Activated CD4-positive, alpha-beta T cell treated with anti-CD3 and anti-CD28 coated beads, Interleukin-2, amount 50 U/mL, for 48 hours (primary cell): ENCODE measurements at places on chromosomes 3 and 15.
A peak's percentile ranks its signal among the peaks of the same experiment; 100 is the strongest.

DNA sequence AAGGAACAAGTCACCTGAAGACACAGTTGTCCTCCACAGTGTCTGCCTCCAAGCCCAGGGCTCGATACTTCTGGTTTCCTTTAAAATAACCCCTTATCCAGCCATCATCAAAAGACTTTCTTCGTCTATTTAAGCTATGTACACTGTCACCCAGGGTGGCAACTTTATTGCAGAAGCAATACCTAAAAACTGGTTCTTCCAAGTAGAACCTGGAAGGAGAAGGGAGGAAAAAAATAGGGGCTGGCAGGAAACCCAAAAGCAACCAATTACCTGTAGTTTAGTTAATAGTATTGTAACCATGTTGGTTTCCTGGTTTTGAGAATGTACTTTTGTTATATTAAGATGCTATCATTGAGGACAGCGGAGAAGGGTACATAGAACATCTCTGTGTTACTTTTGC lies 33.7 kb downstream of the ITGB5 start:
- no peak for DNase-seq

DNA sequence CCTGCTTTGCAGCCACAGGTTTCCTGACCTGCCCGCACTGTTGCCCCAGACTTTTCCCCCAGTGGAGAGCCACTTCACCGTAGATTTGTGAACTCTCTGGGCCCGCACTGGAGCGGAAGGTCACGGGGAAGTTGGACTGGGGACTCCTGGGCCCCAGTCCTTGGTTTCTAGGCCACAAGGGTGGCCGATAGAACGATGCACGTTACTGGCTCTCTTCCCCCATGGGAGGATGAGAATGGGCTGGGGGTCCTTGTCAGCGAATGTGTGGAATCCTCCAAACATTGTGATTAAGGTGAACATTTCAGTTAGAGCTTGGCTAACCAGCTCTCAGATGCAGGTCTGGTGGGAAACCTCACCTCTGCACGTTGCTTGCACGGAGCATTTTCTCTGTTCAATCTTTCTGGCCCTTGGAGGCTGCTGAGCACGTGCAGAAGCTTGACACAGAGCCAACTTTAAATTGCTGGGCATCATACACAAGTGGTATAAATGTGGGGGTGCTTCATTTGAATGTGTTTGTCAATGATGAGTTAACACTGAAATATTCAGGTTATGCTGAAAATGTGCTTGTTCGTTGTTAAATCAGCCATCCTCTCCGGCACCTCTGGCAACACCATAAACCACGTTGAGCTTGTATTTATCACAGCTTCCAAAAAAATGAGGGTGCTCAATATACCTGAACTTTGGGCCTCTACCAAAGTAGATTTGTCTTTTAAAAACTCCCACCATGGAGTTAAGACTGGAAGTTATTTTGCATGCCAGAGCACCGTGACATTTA lies 976 bp downstream of the DIS3L start:
- peak; percentile 13 for DNase-seq

GRCh38 chr3:161339517-161340500 lies 31.5 kb downstream of the SPTSSB start:
- DNase-seq, result no peak

DNA sequence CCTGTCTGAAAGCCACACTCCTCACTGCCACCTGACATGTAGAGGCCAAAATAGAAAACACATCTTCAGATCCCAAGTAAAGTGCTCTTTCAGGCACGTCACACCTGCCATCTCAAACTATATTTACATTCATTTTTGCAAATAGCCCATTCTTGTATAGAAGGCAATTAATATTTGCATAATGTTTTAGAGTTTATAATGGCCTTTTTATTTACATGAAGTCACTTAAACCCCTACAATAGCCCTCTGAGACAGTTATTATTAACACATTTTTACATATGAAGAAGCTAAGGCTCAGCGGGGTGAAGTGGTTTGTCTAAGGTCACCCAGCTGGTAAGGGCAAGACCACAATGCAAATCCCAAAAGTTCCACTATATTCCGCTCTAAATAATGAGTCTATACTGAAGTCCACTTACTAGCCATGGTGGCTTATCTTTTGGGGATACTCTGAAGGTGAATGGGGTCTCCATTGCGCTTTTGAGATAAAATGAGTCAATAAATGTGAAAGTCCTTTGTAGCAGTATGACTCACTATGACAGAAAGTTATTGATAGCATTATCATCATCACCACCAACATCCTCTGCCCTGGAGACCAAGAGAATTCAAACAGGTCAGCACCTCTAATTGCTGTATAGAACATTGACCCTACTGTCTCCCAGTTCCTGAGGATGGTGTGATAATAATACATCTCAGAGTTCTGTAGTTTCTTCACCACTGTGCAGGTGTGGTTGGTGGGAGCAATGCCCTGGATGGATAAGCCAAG lies 155.9 kb upstream of the BCL6 start:
- no peak for DNase-seq

DNA sequence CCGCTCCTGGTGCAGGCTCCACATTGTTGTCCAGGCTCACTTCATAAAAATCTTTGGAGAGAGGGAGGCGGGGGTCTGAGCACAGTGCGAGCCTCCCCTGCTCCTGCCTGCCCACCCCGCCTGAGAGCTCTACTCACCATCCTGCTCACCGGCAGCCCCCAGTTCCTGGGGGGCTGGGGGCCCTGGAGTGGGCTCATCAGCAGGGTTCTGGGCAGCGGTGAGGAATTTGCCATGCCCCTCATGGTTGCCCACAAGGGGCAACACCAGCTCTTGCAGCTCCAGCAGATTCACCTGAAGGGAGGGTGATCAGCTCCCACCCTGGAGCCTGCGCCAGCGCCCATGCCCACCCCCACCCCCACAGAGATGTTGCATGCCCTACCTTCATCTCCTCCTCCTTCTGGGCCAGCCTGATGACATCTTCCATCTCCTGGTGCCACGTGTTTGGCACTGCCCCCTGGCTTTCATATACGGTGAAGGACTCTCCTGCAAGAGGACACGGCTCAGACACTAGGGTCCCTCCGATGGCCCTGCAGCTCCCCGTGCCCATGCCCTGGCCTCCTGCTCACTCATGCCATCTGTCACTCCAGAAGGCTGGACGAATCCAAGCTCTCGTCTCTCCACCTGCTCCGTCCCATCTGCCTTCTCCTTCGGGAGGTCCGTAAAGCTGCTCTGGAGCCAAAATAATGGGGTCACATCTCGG lies 162.1 kb downstream of the TBC1D2B start:
- no peak for DNase-seq

DNA sequence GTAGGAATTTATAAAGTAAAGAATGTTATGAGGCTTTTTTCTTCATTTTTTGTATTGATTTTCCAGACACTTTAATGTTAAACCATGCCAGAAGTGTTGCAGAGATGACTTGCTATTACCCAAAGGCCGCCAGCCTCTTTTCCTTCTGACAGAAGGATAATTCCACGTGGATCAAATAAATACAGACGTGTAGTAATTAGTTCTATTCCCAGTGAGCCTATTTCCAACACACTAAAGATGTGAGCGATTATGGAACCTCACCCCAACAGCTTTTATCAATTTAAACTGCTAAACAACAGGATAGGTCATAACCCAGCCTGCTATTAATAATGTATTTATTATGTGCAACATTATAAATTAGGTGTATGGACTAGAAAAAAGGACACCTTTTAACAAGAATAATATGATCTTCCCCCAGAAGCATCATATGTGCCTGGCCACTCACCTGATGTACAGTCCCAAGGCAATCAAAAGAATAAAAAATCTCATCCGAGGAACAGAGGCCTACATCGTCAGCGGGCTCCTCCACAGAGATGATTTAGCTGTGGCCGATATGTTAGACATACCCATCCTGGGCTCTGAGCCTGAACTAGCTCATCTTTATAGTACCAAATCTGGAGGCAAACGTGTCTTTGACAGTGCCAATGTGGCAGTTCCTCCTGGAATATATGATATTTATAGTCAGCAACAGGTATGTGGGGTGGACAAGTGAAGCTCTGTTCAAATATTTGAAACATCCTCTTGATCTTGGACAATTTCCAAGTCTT lies 125.9 kb upstream of the C15orf61 start:
- no peak for DNase-seq

DNA sequence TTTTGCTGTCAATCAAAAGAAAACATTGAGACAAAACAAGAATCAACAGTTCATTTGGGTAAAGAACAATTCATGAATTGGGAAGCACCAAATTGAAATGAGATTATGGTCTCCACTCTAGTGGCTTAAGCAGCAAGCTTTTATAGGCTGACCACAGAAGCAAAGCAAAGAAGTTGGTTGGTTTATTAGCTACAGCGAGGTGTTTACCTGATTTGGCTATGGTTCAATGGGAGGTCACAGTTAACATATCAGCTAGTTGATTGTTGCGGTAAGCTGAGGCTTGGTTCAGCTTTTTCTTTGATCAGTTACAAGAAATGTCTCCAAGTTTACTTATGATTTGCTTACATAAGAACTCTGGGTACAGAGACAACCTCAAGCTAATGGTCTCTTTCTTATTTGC lies 640.5 kb upstream of the GOLIM4 start:
- DNase-seq, result no peak

- DNase-seq, result no peak
These were observed 886.3 kb downstream of the ROBO1 start for GRCh38 chr3:78881501-78881900.

- DNase-seq, result no peak
These were observed 153.2 kb downstream of the WNT5A start for GRCh38 chr3:55333923-55334322.

GRCh38 chr3:4680227-4680691 lies 187.1 kb downstream of the ITPR1 start:
- DNase-seq, result no peak
